ENCODE measurements at places on chromosomes 6 and 20.

DNA sequence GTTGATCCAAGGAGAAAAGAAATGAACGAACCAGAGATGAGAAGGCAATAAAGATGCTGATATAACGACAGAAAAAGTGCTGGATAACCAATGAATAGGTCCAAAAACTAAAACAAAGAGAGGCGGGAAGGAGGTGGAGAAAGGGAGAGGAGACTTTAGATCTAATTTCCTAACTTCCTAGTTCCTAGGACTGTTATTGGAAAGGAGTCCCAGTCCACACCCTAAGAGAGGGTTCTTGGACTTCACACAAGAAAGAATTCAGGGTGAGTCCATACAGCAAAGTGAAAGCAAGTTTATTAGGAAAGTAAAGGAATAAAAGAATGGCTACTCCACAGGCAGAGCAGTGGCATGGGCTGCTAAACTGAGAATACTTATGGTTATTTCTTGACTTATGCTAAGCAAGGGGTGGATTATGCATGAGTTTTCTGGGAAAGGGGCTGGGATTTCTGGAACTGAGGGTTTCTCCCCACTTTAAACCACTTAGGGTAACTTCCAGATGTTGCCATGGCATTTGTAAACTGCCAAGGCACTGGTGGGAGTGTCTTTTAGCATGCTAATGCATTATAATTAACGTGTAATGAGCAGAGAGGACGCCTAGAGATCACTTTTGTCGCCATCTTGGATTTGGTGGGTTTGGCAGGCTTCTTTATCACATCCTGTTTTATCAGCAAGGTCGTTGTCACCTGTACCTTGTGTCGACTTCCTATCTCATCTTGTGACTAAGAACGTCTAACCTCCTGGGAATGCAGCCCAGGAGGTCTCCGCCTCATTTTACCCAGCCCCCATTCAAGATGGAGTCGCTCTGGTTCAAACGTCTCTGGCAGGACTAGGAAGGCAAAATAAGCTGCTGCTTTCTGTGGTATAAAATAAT lies 60.9 kb upstream of the RBM24 start:
- DNase-seq, result no peak

- DNase-seq, result no peak
Measured at GRCh38 chr20:8388141-8388540, 256.1 kb downstream of the PLCB1 start.

- no peak for DNase-seq
Measured at GRCh38 chr20:13436530-13436929, 202.2 kb downstream of the TASP1 start.

DNA sequence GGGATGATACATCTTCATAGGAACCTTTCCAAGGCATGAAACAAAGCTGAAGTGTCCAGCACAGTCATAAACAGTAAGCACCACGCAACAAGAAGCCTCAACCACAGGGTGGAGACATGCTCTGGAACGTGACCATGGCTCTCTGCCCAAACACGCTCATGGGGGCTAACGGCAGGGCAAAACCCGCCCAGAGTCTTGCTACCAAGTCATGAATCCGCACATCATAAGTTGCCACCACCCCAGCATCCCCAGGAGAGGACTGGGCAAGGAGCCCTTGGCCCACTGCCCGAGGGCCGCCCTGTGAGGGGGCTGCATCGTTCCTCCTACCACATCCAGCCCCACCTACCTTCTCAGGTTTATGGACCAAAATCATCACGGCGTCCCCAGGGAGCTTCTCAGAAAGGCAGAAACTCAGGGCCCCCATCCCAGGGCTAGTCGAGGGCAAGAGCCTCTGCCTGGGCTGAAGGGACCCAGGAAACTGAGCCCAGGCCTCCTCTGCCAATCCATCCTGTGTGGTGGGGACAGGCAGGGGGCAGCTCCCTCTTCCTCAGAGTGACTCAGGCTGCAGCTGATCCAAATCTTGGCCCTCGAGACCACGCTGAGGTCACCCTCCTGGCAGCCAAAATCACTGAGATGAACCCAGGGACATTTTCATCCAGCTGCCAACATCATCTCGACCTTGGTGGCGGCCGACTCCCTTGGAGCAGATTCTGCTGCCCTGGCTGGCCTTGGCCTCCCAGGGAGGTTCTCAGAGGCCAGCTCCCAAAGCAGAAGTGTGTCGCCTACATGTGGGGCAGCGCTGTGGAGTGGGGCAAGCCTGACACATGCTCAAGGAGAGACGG lies 42.6 kb downstream of the BMP7 start:
- DNase-seq, result peak; percentile 68

- no peak for DNase-seq
Measured at GRCh38 chr20:5270603-5271002, 46.2 kb downstream of the PROKR2 start.

GRCh38 chr6:160883999-160884398 lies 107.6 kb upstream of the MAP3K4 start:
- no peak for DNase-seq

DNA sequence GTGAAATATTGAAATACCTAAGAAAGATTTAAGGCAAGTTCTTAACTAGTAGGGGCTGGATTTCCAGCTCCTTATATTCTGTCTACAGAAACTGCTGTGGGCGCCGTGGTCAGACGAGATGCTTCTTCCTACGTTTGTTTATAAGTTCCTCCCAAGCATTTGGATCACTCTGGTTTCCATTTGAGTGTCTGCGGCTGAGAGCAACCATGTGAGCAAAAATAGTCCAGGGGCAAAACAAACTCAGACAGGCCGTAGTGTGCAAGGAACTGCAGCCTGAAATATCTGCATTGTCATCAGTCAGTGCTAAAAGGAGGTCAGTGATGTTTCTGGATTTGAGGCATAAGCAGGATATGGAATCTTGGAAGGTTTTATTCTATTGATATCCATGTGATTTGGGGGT lies 485.9 kb upstream of the JAG1 start:
- no peak for DNase-seq

DNA sequence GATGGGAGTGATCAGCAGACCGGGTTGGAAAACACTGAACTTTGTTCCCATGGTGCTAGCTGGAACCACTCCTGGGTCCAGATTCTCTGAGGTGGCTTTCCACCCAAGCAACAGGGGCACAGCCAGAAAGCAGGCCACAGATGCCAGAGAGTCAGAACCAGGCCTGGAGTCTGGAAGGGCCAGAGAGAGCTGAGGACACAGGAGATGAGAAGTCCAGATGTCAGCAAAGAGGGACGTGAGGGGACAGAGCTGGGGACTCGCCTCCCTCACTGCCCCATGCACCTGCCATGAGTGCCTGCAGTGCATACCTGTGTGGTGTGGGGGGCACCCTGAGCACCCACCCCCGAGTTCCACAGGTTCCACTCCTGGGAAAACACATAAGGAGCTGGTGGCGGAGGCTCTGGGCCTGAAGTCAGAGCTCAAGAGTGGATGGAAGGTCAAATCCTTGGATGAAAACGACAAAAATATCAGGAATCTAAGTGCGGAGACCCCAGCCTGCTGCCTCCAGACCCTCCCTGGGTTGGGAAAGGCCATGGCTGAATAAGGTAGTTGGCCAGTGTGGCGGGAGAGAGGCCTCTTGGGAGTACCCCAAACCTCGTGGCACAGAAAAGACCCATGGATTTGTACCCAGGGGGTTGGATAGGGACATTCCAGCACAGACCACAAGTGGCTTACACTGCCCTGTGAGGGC lies 224.2 kb downstream of the SYNDIG1 start:
- peak; percentile 33 for DNase-seq

- no peak for DNase-seq
Measured at GRCh38 chr6:48150701-48151100, 39.7 kb upstream of the PTCHD4 start.

DNA sequence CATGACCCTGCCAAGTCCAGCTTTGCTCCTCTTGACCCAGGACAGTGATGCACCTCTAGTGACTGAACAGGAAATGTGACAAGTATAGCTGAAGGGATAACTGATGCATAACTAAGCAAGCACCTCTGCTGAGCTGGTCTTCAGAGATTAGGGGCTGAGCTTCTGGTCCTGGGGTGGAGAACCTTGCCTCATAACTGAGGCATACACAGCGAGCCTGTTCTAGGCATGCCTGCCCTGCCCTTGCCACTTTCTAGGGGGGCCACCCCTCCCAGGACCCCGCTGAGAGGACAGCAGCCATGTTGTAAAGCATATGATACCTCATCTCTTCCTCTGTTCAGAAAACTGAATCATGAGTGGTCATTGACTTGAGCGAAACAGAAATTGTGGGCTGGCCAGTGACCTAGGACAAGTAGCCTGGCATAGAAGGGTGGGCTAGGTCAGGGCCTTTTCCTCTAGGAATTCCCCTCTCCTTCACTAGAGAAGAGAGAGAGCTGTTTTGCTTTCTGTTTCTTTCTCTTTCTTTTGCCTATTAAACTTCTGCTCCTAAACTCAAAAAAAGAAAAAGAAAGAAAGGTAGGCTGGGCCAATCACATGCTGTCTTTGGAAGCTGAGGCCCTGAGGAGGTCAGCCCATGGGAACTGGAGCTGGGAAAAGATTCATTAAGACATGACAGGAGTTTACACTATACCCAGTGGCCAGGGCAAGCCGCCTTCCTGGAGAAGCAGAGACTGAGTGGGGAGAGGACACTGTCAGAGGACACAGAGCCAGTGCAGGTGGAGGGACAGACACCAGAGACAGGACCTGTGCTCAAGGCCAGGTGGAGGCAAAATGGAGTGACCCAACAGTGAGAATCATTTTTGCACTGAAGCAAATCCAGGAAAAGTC lies 23.1 kb downstream of the ALDH5A1 start:
- DNase-seq, result no peak

GRCh38 chr6:33630014-33630413 lies 8.9 kb downstream of the ITPR3 start:
- DNase-seq, result no peak

DNA sequence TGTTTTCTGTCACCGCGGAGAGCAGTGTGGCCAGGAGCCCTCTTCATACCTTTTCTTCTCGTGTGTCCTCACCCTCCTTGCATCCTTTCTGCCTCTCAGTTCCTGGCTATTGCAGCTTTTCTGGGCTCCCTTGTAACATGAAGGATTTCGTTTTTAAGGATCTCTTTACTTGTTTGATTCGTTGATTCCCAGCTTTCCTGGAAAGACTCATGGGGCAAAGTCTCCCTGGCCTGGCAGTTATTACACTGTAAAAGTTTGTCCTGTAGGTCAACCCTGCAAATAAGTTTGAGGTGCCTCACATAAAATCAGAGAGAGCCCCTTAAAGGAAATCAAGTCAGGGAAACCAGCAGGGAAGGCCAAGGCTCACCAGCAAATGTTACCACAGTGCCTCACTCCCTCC lies 70.1 kb downstream of the ISM1 start:
- no peak for DNase-seq

- DNase-seq, result no peak
Measured at GRCh38 chr20:1632178-1632577, 12.4 kb upstream of the SIRPB1 start.

GRCh38 chr20:7760247-7761031 lies 179.8 kb downstream of the HAO1 start:
- DNase-seq, result no peak

Data from sciatic nerve (tissue), 2 donors.